Activated CD4-positive, alpha-beta T cell treated with anti-CD3 and anti-CD28 coated beads, Interleukin-2, amount 50 U/mL, for 4 hours (primary cell): ENCODE measurements at places on chromosomes 6 and 20.
A peak's percentile ranks its signal among the peaks of the same experiment; 100 is the strongest.

DNA sequence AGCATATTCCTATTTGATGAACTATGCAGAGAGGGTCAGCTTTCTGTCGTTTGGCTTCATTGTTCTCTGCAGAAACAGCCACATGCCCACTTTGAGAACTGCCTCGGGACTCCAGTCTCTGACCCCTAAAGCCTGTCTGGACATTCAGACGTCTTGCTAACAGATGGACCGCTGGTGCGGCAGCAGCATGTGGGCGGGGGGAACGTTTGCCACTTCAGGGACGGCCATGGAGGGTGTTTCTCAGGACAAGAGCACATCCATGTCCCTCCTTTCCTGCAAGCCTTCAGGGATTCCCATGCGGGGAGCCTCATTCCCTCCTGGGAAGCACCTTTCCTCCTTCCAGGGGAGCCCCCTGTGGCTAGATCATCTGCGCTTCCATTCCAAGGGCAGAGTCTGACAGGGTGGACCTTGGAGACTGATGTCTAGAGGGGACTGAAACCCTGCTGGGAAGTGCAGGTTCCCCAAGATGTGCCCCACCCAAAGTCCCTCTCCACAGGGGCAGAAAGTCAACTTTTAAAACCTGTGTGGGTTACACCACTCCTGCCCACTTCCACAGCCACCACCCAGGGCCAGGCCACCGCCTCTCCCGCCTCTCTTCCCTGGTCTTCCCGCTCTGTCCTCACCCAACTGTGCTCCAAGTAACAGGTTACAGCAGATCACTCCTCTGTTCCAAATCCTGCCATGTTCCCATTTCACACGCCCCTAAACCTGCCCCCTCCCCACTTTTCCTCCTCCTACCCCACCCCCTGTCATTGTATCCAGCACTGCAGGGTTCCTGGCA is 94.8 kb upstream of the PMEPA1 start:
- DNase-seq, result no peak

GRCh38 chr6:63245420-63245819 is 34.2 kb downstream of the FKBP1C start:
- no peak for DNase-seq

DNA sequence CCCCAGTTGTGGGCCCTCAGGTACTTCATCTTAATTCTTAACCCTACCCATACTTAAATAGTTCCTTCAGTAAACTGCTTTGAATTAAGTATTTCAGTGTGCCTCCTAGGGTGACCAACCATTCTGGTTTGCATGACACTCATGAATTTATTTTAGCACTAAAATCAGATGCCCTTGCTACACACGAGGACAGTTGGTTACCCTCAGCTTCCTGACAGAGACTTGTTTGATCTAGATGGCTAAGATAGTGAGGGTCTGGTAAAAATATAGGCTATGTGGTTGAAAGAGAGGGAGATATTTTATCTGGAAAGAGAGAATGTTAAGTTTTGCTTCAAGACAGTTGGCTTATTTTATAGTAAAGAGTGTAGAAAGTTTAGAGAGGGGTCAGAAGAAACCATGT is 10.6 kb downstream of the PGK2 start:
- DNase-seq, result no peak

DNA sequence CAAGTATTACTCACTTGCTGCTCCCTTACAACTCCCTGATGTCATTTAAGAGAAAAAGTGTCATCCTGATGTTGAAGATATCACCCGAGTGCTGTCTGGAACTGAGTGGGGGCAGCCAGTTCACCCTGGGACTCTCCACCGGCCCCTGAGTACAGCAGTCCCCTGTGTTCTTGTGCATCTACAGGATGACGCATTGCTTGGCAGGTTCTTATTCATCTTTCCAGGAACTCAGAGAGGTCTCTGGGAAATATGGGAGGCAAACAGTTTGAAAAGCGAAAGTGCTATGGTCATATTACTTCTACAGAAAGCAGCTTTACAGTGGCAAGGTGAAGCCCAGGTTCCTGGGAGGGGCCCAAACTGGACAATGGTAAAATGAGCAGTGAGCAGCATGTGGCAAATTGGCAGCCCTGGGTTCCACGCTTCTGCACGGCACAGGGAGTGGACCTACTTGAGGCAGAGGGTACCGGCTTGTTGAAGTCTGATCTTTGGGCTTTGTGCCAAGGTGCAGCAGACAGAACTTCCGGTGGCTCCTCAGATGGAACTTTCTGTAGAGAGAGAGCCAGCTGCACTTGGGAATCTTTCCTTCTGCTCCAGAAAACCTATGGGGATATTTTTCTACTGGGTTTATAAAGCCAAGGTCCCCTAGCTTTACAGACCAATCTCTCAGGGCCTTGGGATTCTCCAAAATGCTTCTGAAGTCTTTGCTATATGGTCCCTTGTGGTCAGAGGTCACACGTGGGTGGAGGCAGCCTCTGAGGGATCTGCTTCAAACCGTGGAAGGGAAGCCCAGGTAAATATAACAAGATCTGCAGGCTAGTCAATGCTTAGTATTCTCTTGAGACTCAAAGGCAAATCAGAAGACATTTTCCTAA is 128.3 kb downstream of the MAP3K7 start:
- DNase-seq, result peak; percentile 82

- no peak for DNase-seq
Measured at GRCh38 chr20:48639899-48640298, 187.9 kb downstream of the PREX1 start.

- no peak for DNase-seq
Measured at GRCh38 chr6:9224539-9224938, 789.2 kb upstream of the SLC35B3 start.

GRCh38 chr6:53426667-53427270 is 78.0 kb upstream of the ELOVL5 start:
- no peak for DNase-seq

GRCh38 chr20:48482790-48483189 is 345.0 kb downstream of the PREX1 start:
- no peak for DNase-seq

DNA sequence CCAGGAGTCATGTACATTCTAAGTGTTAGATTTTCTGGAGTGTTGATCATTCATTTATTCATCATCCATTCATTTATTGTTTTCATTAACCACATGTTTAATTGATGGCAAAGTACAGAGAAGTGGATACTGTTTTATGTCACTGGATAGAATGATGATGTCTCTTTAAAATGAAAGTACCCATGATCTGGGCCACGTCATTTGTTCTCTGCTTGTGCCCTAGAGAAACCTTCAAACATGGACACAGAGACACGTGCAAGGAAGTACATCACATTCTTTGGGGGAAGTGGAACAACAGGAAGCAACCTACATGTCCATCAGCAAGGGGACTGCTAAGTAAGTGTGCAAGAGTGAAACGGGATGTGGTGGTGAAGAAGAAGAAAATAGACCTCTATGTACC is 75.8 kb upstream of the TSHZ2 start:
- DNase-seq, result no peak

- no peak for DNase-seq
Measured at GRCh38 chr20:24304291-24304690, 165.1 kb upstream of the SYNDIG1 start.

GRCh38 chr20:59323731-59324130 is 23.3 kb downstream of the EDN3 start:
- DNase-seq, result no peak

DNA sequence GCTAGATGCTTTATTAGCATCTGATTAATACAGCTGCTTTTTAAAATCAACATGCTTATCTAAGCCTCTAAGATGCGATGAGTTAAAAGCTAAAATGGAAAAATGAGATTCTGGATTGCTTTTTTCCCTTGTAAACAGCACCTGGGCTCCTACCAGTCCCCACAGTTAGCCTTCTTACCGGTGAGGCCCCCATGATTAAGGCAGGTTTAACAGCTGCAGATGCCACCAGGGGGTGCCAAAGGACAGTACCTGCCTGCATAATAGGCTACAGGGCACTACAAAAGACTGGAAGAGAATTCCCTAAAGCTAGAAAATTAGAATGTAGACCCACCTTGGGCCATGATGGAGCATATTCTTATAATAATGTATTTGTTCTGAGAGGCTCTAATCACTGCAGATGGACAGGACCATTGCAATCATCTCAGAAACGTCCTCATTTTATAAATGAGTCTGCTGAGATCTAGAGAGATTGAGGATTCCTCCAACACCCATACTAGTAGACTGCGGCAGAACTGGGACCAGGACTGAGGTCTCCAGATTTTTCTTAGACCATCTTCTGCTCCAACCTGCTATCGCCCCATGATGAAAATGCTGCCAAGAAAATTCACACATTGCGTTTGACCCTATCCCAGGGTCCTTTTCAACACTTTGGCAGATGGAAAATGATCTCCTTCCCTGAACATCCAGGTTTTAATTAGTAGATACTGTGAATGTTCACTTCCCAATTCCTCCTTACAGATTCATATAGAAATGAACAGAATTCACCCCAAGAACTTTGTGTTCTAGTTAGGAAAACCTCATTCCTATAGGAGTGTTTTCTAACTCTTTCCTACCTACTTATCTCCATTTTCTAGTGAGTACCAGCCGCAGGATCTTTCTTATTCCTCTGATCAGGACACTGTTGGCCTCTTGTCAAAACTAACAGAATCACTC is 148.8 kb downstream of the RPS12 start:
- DNase-seq, result peak; percentile 22

GRCh38 chr6:31354864-31355582 is 2.0 kb downstream of the HLA-B start:
- no peak for DNase-seq

DNA sequence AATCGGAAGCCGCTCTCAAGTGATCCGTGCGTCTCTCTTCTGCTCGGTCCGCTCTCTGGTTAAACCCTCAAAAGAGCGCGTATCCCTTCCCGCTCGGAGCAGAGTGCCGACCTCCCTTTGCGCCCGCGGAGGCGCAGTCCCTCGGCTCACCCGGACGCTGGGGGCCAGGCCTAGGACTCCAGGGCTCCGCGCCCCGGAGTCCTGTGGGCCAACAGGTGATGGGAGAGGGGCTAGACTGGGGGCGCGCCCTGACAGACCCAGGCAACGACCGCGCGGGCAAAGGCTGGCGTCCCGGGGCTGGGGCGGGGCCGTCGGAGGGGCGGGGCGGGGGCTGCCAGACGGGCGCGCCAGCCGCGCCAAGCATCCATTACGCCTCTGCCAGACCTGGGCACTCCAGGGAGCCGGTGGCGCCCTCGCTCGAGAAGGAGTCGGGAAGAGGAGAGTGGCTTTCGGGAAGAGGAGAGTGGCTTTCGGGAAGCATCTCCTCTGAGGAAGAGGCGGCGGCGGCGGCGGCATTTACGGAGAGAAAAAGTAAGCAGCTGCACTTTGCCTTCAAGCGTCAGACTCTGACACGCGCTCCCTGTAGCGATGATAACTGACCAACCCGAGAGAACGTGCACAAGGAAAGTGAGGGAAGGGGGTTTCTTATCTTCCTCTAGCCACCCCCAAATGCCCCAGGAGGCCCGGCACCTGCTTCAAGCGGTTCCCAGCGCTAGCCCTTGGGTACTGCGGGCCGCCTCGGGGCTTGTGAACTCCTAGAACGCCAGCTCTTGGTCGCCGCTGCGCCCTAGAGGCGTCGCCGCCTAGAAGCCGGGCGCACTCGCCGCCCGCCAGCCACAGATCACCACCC is 2.6 kb downstream of the EPHA7 start:
- no peak for DNase-seq

- DNase-seq, result no peak
Measured at GRCh38 chr6:86537292-86537861, 400.0 kb upstream of the HTR1E start.

DNA sequence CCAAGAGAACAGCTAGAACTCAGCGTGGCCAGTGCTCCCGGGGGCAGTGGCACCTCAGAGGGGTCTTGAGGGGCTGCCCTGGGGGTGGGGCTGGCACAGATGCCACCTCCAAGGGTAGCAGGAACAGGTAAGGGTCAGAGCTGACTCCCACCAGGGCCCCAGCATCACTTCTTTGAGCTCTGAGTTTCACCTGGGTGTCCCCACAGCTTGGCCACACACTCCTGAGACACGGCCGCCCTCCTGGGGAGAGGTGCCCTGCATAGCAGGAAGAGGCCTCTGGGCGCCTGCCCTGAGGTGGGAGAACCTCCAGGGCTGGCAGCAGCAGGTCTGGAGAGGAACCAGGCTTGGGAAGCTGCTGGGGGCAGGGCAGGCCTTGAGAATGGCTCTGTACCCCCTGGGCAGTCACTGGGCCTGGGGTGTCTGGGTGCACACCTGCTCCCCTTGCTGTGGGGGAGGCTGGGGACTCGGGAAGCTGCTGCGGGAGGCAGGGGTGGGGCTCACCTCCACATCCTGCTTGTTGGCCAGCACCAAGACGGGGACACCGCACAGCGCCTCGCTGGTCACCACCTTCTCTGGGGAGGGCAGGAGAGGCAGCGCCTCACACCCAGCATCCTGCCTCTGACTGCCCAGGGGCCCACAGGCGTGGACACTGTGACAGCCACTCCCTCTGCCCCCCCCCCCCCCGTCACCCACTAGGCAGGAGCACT is 5.0 kb downstream of the TNFRSF6B start:
- no peak for DNase-seq

- no peak for DNase-seq
Measured at GRCh38 chr20:10170261-10170660, 48.4 kb upstream of the SNAP25 start.

DNA sequence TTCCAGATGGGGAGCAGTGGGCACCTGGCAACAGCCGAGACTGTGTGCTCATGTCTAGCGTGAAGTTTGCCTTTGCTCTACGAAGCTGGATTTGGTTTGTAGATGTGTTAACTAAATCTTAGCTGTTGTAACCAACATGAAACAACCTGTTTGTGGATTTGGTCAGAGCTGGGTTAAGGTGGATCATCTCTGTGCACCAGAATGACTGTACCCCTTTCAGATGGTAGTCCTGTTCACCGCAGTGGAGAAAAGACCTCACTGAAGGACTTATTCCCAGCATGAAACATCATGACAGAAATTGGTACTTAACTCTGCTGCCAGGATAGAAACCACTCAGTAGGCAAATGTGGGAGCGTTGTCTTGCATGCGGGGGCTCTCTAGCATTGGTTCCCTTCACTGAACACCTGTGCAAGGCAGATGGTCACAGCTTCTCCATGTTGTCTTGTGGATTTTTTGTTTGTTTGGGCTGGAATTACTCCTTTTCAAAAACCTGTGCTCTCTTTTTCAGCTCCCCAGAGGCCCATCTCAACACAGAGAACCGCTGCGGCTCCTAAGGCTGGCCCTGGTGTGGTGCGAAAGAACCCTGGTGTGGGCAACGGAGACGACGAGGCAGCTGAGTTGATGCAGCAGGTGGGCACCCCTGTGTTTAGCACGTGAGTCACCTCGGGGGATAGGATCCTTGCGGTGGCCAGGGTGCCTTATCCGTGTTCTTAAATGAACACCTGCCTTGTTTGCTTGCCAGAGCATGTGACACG is 19.3 kb upstream of the EFCAB8 start:
- DNase-seq, result no peak

DNA sequence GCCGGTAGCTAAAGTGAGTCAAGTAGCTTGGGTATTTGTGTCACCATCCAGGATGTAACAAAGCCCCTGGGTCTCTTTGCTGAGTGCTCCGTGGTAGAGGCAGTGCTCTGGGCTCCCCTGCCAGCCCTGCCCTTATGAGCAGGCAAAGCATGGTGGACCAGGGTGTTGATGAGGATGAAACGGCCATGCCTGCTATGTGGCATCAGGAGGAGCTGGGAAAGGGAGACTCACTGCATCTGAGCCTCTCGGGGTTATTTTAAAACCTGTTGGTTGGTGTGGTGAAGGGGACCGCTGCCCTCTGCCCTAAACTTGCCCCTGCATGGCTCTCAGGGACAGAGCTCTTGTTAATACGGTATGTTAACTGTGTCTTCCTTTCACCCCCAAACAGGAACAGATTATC is 143.1 kb downstream of the DTNBP1 start:
- no peak for DNase-seq

- no peak for DNase-seq
Measured at GRCh38 chr20:59565768-59566461, 38.4 kb upstream of the PHACTR3 start.

GRCh38 chr20:51543422-51543788 is 886 bp upstream of the NFATC2 start:
- no peak for DNase-seq
